Breast epithelium (tissue), 4 donors: ENCODE measurements at places on chromosomes 5 and 9. TPM values are rescaled to one million over a fixed set of nuclear protein-coding genes. Genes with fewer than 3 reads are reported as not detected.

- no peak for DNase-seq
Measured at GRCh38 chr5:100900142-100900795, 2.8 kb downstream of the ST8SIA4 start.

GRCh38 chr5:58648846-58649245, 66.0 kb downstream of the RAB3C start:
- no peak for DNase-seq

DNA sequence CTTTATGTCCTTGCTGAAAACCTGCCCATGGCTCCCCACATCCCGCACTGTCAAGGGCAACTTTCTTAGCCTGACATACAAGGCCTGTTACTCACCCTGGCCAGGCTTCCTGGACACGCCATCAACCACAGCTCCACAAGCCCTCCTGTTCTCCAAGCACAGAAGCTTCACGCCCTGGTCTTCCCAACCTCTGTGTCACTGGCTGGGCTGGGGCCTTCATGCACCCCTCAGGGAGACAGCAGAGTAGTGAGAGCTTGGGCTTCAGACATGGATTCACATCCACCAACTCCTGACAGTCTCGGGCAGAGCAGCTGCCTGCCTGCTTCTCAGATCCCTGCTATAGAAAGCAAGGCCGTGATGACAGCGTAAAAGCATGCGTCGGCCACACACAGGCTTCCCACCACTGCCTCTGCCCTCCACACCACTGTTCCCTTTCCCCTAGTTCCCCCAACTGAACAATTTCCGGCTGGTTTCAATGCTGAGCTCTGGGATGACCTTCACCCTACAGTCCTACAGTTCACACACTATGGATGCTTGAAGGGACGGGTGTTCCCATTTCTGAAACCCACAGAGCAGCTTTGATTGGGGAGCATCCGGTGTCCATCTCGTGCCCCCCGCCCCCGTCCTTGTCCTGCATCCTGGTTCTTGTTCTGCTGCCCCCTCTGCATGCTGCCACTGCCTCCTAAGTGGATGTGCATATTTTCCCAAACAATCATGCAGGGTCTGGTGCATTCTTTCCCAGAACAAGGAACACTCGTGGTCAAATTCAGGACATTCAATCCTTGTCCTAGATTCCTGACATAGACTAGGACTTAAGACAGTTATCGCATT, 33.4 kb upstream of the ADAMTS2 start:
- peak; percentile 27 for DNase-seq

GRCh38 chr5:31158686-31159085, 34.8 kb upstream of the CDH6 start:
- DNase-seq: no peak

GRCh38 chr5:129996896-129997295, 92.6 kb downstream of the CHSY3 start:
- DNase-seq: no peak

- no peak for DNase-seq
Measured at GRCh38 chr9:16645970-16646369, 224.5 kb downstream of the BNC2 start.

DNA sequence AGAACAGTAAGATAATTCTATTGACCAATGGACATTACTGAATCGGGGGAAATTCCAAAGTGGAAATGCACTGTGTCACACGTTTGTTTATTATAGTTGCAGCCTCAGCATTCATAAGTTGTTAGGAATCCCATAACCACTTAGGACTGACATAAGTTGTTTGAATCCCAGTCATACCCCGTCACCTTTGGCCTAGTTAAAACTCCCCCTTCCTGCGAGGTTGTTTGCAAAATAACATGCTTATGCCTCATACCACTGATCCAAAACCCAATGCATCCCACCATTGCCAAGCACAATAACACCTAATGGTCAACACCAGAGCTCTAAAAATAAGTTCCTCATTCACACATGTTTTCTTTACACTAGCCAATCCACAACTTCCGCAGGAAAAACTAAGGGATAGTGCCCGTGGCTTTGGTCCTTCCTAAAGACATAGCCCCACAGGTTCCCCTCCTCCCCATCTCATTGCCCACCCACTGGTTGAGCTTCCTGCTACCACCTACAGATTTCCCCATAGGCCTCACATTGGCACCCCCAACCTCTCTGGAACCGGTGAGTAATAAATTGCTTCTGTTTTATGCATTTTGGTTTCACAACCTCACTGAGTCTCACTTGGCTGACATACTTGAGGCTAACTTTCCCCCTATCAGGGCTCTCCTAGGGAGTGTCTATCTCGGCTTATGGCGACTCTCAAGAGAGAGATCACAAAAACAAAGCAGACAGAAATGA, 42.3 kb upstream of the MUSK start:
- DNase-seq: no peak

GRCh38 chr5:136062366-136063274, 33.8 kb downstream of the TGFBI start:
- DNase-seq: no peak

- DNase-seq: no peak
Measured at GRCh38 chr5:169442913-169443784, 140.4 kb upstream of the SPDL1 start.

DNA sequence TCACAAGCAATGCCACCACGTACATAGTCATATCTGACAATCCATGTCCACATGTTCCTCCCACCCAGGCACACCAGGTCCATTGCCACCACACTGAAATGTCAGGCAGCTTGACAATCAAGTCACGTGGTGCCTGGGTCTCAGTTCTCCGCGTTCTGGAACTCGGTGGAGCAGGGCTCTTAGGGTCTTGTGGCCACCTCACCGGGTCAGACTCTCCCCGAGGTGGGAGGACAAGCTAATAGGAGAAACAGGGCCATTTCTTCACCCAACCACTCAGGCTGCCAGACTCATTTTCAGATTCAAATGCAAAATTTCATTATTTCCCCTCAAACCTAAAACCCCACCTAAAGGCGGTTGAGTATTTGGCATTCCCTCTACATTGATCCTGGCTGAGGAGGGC, 200.5 kb upstream of the GAS1 start:
- DNase-seq: no peak

GRCh38 chr5:156259618-156260017, 67.3 kb upstream of the SGCD start:
- DNase-seq: no peak

DNA sequence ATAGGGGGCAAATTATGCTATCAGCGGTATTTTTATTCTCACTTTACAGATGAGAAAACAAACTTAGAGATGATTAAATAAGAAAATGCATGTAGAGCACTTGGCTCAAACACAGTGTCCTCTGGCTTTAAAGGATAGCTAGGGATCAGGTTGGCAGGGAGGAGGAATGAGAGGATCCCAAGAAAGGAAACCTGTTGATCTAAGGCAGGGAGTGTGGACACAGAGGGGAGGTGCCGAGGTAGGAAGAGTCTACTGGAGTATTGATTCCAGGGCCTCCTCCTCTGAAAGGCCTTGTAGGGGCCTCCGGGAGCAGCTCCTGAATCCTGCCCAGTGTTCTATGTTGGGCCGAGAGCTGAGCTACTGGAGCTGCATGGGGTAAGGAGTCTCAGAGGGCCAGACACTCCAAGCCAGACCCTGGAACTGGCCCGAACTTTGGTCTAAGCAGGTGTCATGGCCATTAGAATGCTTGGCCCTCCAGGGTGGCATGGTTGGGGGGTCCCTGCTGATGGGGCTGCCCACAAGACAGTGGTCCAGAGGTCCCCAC, 30.4 kb upstream of the TCF7 start:
- DNase-seq: no peak

GRCh38 chr9:121439711-121440664, 59.7 kb downstream of the GGTA1 start:
- DNase-seq: no peak

Gene NR2F1-AS1
- total RNA-seq: 15.2 TPM

Gene GLDC
- 0.16 TPM for total RNA-seq

Gene SNX2
- total RNA-seq: 79.8 TPM

Gene RNF180
- 16.2 TPM for total RNA-seq

Gene SPINK4
- total RNA-seq: not detected

Gene ELOVL7
- total RNA-seq: 7.5 TPM

Gene CORO2A
- 7.2 TPM for total RNA-seq

Gene ADAMTS13
- 0.96 TPM for total RNA-seq

Gene MEIKIN
- total RNA-seq: not detected

Gene PTGDS
- 48.2 TPM for total RNA-seq
